ENCODE measurements at places on chromosomes 16 and 17. TPM values are rescaled to one million over a fixed set of nuclear protein-coding genes. Genes with fewer than 3 reads are reported as not detected.

The CD7 gene
- 0.98 TPM for total RNA-seq

The LLGL1 gene
- total RNA-seq, result 4.8 TPM

The ADAP2 gene
- 6.0 TPM for total RNA-seq

The TBC1D3 gene
- not detected for total RNA-seq

The AXIN2 gene
- 13.1 TPM for total RNA-seq

The BCAR1 gene
- total RNA-seq, result 37.8 TPM

The KRT40 gene
- total RNA-seq, result not detected

The TP53TG3C gene
- not detected for total RNA-seq

The VAT1L gene
- 0.69 TPM for total RNA-seq

The KIF2B gene
- total RNA-seq, result not detected

The SDK2 gene
- 0.25 TPM for total RNA-seq

The GCGR gene
- not detected for total RNA-seq

The RHOT1 gene
- 13.7 TPM for total RNA-seq

DNA sequence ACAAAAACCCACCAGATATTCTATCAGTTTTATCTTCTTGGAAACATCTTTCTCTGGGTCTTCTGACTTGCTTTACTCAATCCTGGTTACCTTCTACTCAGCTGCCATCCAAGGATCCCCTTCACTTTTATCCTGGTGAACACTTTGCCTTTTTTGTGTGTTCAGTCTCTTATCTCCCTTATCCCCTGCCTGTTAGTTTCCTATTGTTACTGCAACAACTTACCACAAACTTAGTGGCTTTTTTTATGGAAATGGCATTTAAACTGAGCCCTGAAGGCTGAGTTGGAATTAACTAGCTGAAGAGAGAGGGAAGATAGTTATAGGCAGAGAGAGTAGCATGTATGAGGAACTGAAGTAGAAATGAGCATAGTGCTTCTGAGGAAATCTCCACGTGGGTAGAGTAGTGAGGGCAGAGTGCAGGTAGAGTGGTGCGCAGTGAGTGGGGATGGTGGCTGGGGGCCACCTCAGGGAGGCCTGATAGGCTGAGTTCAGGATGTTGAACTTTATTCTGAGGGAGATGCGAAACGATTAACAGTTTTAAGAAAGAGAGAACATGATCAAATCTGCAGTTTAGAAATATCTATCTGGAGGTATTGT lies 26.3 kb downstream of the TANGO6 start:
- H3K36me3 ChIP-seq, result no peaks in the 10 kb centered on the region
- H3K4me3 ChIP-seq, result no peak overlapping the region
- no peaks in the 10 kb centered on the region for H3K4me1 ChIP-seq
- H3K27me3 ChIP-seq, result no peaks in the 10 kb centered on the region
- no peak overlapping the region for H3K27ac ChIP-seq

DNA sequence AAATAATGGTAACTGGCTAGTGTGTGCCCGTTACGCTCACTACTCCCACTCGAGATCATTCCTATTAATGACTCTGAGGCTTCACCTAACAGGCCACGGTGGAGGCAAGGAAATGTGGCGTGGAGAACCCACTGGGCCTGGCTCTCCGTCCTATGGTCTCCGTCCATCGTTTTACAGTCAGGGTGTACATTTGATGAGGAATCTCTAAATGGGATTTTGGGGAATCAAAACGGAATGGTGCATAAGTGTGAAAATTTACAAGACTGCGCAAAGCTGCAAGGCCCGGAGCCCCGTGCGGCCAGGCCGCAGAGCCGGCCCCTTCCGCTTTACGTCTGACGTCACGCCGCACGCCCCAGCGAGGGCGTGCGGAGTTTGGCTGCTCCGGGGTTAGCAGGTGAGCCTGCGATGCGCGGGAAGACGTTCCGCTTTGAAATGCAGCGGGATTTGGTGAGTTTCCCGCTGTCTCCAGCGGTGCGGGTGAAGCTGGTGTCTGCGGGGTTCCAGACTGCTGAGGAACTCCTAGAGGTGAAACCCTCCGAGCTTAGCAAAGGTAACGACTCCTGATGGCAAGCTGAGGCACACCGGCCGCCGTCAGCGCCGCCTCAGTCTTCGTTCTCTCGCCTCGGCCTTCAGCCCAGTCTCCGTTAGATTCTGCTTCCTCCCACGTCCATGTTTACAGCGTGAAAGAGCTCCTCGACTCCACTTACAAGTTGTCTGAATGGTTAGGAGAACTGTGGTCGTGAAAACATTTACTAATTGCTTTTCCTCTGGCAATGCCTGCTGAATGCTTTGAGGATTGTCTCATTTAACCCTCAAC lies at the start of gene RAD51C:
Gene RAD51C (plus strand): TSS at position 364 of the 817 bp plus-strand sequence. CDS start 42 bp downstream, at position 406.
- peak; percentile 93 for DNase-seq
- H3K4me1 ChIP-seq, result peaks cover 12% of the 10 kb centered on the region
- peak within 1 kb of the TSS; percentile 58 for H3K4me3 ChIP-seq
- H3K27ac ChIP-seq, result peak within 1 kb of the TSS; percentile 30

GRCh38 chr17:81601525-81602120 lies 35.3 kb downstream of the NPLOC4 start:
- H3K4me1 ChIP-seq, result no peaks in the 10 kb centered on the region
- no peaks in the 10 kb centered on the region for H3K27me3 ChIP-seq
- no peak overlapping the region for H3K27ac ChIP-seq
- H3K4me3 ChIP-seq, result no peak overlapping the region
- no peaks in the 10 kb centered on the region for H3K36me3 ChIP-seq

DNA sequence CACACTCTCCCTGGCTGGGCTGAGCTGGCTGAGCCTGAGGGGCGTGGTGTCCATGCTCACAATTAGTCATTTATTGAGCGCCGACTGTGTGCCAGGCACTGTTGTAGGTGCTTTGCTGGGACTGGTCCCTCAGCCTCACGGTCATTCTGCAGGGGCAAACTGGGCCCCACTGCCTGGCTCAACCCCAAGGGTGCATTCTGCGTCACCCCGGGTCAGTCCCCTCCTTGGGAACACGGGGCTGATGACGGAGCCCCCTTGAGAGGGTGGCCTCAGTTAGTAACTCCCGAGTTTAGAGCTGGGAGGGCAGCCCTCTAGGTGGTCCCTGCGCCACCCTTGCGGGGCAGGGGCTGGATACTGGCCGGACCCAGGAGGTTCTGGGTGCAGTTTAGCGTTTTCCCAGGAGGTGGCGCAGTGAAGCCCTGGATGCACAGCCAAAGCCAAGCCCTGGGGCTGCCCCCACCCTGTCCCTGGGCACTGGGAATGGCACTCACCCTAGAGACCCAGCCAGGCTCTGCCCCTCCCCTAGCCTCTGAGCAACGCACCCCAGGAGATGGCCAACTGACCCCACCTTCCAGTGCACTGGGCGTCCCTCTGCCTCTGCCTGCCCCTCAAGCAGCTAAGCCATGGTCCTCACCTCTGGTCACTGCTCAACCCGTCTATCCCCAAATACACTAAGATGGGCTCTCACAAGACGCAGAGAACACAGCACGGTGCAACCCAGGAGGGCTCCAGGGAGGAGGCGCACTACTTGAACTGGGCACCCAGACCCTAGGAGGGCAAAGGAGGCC lies 243.2 kb upstream of the GSE1 start:
- H3K4me3 ChIP-seq, result no peak overlapping the region
- H3K27me3 ChIP-seq, result no peaks in the 10 kb centered on the region
- no peak overlapping the region for H3K27ac ChIP-seq
- DNase-seq, result peak; percentile 61
- no peaks in the 10 kb centered on the region for H3K36me3 ChIP-seq

DNA sequence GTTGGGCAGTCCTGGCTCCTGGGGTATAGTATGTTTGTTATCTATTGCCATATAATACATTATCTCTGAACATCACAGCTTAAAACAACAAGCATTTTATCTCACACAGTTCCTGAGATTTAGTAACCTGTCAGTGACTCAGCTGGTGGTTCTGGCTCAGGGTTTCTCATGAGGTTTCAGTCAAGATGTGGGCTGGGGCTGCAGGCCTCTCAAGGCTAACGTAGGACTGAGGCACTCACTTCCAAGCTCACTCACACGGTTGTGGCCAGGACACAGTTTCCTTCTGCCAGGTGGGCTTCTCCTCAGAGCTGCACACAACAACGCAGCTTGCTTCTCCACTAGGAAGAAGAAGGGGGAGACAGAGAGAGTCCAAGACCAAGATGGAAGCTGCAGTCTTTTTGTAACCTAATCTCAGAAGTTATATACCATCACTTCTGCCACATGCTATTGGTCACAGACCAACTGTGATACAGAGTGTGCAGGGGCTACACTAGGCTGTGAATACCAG lies 10.3 kb upstream of the MED13 start:
- H3K4me1 ChIP-seq, result no peaks in the 10 kb centered on the region
- H3K36me3 ChIP-seq, result no peaks in the 10 kb centered on the region
- no peak for DNase-seq
- H3K27ac ChIP-seq, result no peak overlapping the region

GRCh38 chr16:4882633-4883285 lies 35.5 kb downstream of the UBN1 start:
- H3K27ac ChIP-seq, result no peak overlapping the region
- H3K4me3 ChIP-seq, result no peak overlapping the region
- peaks cover 81% of the 10 kb centered on the region for H3K36me3 ChIP-seq
- peaks cover 9% of the 10 kb centered on the region for H3K4me1 ChIP-seq
- no peaks in the 10 kb centered on the region for H3K27me3 ChIP-seq

DNA sequence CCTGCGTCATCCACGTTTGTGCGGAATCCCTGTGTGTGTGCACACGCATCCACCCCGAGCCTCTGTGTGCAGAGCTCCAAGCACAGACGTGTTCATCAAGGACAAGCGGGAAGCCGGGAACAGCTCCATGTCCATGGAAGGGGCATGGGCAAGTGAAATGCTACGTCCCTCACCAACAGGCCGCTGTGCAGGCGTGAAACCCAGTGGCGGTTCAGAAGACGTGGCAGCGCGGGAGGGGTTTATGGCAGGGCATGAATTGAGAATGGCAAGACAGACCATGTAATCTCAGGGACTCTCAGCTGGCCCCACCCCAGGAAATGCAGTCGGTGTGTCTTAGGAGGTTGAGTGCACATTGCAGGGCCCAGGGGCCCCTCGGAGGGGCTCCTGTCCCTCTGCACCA lies 52.7 kb downstream of the TBC1D16 start:
- no peak overlapping the region for H3K27ac ChIP-seq
- H3K4me3 ChIP-seq, result no peak overlapping the region
- no peaks in the 10 kb centered on the region for H3K27me3 ChIP-seq
- H3K4me1 ChIP-seq, result peaks cover 3% of the 10 kb centered on the region

GRCh38 chr17:49209061-49209571 lies 1.3 kb downstream of the GNGT2 start:
- H3K36me3 ChIP-seq, result no peaks in the 10 kb centered on the region
- no peaks in the 10 kb centered on the region for H3K27me3 ChIP-seq
- H3K27ac ChIP-seq, result no peak overlapping the region
- DNase-seq, result no peak
- H3K4me1 ChIP-seq, result no peaks in the 10 kb centered on the region

- no peaks in the 10 kb centered on the region for H3K27me3 ChIP-seq
- no peaks in the 10 kb centered on the region for H3K4me1 ChIP-seq
- DNase-seq, result no peak
- no peaks in the 10 kb centered on the region for H3K36me3 ChIP-seq
Measured at GRCh38 chr16:85716680-85717038, 27.9 kb upstream of the GINS2 start.

GRCh38 chr17:73750975-73751374 lies 106.7 kb upstream of the SDK2 start:
- no peak for DNase-seq
- no peaks in the 10 kb centered on the region for H3K4me1 ChIP-seq
- H3K36me3 ChIP-seq, result no peaks in the 10 kb centered on the region
- no peaks in the 10 kb centered on the region for H3K27me3 ChIP-seq
- no peak overlapping the region for H3K4me3 ChIP-seq

- no peaks in the 10 kb centered on the region for H3K4me1 ChIP-seq
- H3K36me3 ChIP-seq, result peaks cover 3% of the 10 kb centered on the region
- DNase-seq, result no peak
Measured at GRCh38 chr17:75020331-75021110, 8.1 kb downstream of the MRPL58 start.

DNA sequence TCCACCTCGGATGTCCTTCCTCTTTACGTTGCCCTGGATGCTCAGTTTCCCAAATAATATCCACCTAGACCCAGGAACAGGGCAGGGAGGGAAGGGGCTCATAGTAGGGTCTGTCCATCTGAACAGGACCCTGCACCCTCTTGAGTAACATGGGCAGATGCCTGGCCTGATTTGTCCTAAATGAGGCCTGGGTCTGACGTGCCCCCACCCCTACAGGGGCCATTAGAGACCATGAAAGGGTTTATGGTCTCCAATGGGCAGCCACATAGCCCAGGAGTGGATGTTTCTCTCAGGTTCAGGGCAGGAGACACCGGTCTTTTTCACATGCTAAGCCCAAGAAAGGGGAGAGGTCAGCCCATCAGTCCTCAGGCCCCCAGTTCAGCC lies 6.8 kb downstream of the CACNG1 start:
- no peaks in the 10 kb centered on the region for H3K4me1 ChIP-seq
- no peak overlapping the region for H3K4me3 ChIP-seq
- DNase-seq, result no peak
- H3K27me3 ChIP-seq, result no peaks in the 10 kb centered on the region
- no peaks in the 10 kb centered on the region for H3K36me3 ChIP-seq
- H3K27ac ChIP-seq, result no peak overlapping the region

GRCh38 chr16:84925092-84925772 lies 86.1 kb downstream of the ZDHHC7 start:
- H3K4me3 ChIP-seq, result no peak overlapping the region
- no peaks in the 10 kb centered on the region for H3K4me1 ChIP-seq
- H3K27me3 ChIP-seq, result no peaks in the 10 kb centered on the region
- peak; percentile 88 for DNase-seq
- H3K27ac ChIP-seq, result no peak overlapping the region

DNA sequence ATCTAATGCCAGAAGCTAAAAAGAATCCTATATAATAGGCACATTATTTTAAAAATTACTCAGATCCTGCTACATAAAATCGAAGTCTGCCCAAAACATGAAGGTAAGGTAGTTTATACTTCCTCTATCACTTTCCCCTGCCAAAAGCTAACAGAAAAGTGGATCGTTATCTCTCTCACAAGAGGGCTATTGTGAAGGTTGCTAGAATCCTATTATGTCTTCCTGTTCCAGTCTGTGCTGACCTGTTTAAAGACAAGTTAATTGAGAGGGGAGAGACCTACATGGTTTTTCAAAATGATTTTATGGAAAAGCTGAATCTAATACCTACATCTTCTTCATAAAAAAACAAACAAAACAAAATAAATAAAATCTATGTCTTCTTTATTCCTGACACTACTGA lies 1410.9 kb upstream of the CDH8 start:
- DNase-seq, result no peak
- H3K36me3 ChIP-seq, result no peaks in the 10 kb centered on the region
- no peaks in the 10 kb centered on the region for H3K4me1 ChIP-seq
- H3K27ac ChIP-seq, result no peak overlapping the region
- H3K4me3 ChIP-seq, result no peak overlapping the region

- H3K36me3 ChIP-seq, result no peaks in the 10 kb centered on the region
- H3K27me3 ChIP-seq, result no peaks in the 10 kb centered on the region
- DNase-seq, result peak; percentile 85
- peak overlapping the region; percentile 91 for H3K27ac ChIP-seq
Measured at GRCh38 chr16:57810197-57811031, 8.1 kb upstream of the KIFC3 start.

- no peak overlapping the region for H3K4me3 ChIP-seq
- H3K36me3 ChIP-seq, result no peaks in the 10 kb centered on the region
- DNase-seq, result no peak
- H3K4me1 ChIP-seq, result no peaks in the 10 kb centered on the region
Measured at GRCh38 chr16:71426069-71426879, 15.6 kb downstream of the TLE7 start.

GRCh38 chr17:81911277-81911961 lies at the start of gene PCYT2:
PCYT2 (minus strand) TSS chr17:81911399; CDS start chr17:81911355, 44 bp downstream.
- peaks cover 19% of the 10 kb centered on the region for H3K36me3 ChIP-seq
- peak within 1 kb of the TSS; percentile 28 for H3K27ac ChIP-seq
- H3K4me3 ChIP-seq, result peak within 1 kb of the TSS; percentile 77
- no peaks in the 10 kb centered on the region for H3K27me3 ChIP-seq
- peaks cover 10% of the 10 kb centered on the region for H3K4me1 ChIP-seq
- DNase-seq, result peak; percentile 99

Data from pancreas (tissue), 10 donors.